ENCODE measurements at places on chromosomes 12 and 14.

- no peak for DNase-seq
Measured at GRCh38 chr12:113766131-113766878, 199.8 kb downstream of the RBM19 start.

DNA sequence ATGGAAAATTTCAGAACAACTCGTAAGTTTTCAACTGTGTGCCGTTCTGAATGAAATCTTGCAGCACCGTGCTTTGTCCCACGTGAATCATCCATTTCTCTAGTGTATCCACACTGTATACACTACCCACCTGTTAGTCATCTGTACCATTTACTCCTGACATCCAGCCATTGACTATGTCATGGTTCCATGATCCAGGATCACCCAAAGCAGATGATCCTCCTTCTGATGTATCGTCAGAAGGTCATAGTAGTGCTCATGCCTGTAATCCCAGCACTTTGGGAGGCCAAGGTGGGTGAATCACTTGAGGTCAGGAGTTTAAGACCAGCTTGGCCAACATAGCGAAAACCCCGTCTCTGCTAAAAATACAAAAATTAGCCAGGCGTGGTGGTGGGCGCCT lies 122.9 kb downstream of the PPHLN1 start:
- no peak for DNase-seq

DNA sequence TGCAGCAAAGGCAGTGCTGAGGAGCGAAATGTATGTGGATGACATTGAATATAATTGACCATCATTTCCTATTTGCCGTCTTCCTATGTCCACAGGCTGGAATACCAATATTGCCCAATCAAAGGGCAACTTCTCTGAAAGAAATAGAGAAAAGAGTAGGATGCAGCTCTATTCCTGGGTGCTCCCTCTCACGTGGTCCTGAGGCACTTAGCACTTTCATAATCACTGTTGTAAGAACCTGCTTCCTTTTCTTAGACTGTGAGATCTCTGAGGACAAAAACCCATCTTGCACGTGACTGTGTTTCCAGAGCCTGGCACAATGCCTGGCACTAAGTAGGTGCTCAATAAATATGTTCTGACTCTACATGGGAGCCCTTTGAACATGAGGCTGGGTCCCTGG lies 122.7 kb upstream of the CPM start:
- no peak for DNase-seq

GRCh38 chr12:104438134-104438533 lies 18.6 kb upstream of the CHST11 start:
- no peak for DNase-seq

GRCh38 chr14:80944861-80945617 lies 3.5 kb upstream of the CEP128 start:
- no peak for DNase-seq

GRCh38 chr12:12881151-12881909 lies 10.0 kb upstream of the GPRC5A start:
- no peak for DNase-seq

- DNase-seq, result peak; percentile 12
Measured at GRCh38 chr14:101019541-101019940, 116.0 kb upstream of the RTL1 start.

DNA sequence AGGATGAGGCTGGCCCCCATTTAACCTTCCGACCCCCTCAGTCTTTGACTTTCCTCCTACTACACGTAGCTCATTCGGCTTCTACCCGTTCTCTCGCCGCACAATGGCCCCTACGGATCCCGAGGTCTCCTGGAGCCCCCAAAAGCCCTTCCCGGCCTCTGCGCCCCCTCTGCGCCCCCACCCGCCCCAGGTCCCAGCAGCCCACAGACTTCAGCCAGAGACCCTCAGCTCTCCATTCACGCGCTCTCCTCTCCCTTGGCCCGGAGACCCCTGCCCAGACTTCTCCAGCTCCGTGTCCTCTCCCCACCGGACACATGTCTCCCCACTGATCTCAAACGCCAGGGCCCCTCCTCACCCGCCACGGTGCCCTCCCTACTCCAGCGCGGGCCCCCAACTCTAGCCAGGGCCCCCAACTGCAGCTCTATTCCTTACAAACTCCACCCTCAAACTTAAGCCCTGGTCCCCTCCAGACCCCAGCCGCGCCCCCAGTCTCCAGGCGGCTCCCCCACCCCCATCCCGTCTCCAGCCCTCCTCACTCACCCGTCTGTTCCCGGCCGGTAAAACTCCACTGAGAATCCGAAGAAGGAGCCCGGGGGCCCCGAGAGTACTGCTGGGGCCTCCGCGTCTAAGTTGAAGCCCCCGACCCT lies 502 bp downstream of the ITGA5 start:
- no peak for DNase-seq

DNA sequence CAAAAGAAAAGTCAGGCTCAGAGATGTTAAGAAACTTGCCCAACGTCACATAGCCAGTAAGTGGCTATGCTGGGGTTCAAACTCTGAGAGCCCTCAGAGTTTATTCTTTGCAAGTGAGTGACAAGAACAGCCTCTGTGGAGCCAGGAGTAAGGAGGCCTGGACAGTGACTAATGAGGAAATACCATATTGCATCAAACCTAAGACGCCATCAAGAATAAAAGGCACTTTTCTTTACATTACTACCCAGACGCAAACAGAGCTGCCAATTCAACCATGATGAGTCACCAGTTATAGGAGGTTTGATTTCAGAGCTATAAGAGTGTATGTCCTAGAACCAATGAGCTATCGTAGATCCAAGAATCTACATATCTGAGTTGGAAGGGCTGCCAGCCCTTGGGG lies 9.4 kb downstream of the TNFRSF1A start:
- DNase-seq, result no peak

- DNase-seq, result no peak
Measured at GRCh38 chr12:76117067-76117691, 32.7 kb upstream of the NAP1L1 start.

DNA sequence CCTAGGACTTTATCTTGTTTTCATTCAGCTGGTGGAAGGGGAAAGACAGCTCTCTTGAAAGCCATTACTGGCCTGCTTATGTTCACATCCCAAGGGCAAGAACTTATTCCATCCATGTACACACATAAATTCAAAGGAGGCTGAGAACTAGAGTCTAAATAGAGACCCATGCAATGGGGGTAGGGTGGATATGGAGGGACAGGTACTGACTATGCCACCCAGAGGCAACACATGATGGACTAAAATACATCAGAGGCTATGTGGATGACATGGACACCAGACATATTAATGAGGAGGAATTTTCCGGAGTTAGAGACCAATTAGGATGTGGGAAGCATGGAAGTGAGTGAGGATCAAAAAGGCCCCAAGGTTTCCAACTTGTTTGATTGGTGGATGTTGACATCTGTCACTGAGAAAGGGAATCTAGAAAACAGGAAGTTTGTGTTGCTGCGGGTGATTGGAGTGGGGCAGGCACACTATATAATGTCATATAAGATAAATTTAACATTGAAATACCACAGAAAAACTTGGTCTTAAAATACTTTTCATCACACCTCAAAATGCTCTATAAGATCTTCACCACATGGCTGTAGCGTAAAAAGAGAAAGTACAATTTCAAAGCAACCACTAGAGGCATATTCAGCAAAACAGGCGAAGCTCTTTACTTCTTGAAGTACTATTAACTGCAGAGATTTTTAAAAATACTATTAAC lies 130.4 kb downstream of the GRIP1 start:
- DNase-seq, result no peak

DNA sequence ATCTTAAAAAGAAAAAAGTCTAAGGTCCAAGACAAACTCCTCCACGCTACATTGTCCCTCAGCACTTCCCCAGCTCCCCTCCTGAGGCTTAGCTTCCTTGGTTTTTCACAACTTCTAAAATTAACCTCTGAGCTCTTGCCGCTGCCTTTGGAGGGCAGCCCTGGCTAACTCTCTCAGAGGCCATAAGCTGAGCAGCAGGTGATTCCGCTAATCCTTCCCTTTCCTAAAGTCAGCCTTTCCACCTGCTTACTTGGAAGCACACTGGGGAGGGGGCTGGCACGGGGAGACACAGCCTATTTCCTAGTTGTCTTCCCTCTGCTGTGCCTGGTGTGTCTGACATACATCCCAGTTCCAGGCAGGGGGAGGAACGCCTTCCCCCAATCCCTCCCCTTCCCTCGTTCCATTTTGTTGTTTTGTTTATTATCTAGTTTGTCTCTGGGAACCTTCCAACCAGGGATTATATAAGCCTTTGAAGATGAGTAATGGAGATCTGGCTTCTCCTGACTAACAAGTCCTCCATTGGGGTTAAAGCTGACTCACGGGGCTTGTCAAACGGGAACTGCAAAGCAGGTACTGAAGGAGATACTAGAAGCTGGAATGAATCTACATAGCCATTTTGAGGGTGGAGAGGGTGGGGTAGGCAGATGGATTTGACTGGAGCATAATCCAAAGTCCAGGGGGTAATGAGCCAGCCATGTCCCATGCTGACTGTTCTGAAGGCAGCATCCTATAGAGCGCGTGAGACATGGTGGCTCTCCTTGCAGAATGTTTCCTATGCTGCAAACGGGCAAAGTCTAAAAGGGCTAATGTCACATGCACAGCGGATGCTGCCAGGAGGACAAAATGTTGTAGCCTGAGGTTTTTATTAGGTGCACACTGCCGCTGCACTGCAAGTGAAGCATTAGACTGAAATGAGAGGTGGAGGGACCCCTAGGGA lies 230.8 kb downstream of the FOXN3 start:
- no peak for DNase-seq

- DNase-seq, result no peak
Measured at GRCh38 chr12:124403273-124403672, 108.4 kb downstream of the RFLNA start.

GRCh38 chr12:99435095-99435791 lies 212.3 kb upstream of the GARIN6 start:
- no peak for DNase-seq

- no peak for DNase-seq
Measured at GRCh38 chr12:107017042-107017441, 30.1 kb upstream of the MTERF2 start.

- no peak for DNase-seq
Measured at GRCh38 chr12:14395074-14395778, 29.7 kb downstream of the ATF7IP start.

DNA sequence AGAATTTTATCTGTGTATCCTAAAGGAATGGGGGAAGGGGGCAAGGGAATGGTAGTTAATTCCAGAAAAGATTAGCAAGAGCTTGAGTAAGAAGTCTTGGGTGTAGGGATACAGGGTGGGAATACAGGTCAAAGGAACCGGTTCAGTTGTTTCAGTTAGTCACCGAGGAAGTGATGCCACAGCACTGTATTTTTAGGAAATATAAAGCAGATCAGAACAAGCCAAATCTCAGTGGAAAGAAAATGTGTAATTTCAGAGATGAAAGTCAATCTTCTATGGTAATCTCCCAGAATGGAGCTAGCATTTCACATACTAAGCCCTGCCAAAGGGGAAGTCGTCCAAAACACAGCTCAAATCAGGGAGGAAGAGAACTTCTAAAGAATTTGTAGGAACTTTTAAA lies 4.7 kb upstream of the TUBA1C start:
- no peak for DNase-seq

GRCh38 chr14:37974421-37974820 lies 233.3 kb upstream of the SSTR1 start:
- DNase-seq, result no peak

GRCh38 chr14:28652782-28653181 lies 113.8 kb upstream of the FOXG1 start:
- no peak for DNase-seq

GRCh38 chr14:65506801-65507200 lies 94.3 kb downstream of the FUT8 start:
- no peak for DNase-seq

- no peak for DNase-seq
Measured at GRCh38 chr14:51295646-51296263, 55.7 kb downstream of the TMX1 start.

GRCh38 chr12:78095623-78096022 lies 264.9 kb downstream of the NAV3 start:
- no peak for DNase-seq

- no peak for DNase-seq
Measured at GRCh38 chr12:78829690-78830089, 34.9 kb upstream of the SYT1 start.

GRCh38 chr12:66244446-66244845 lies 55.4 kb downstream of the IRAK3 start:
- no peak for DNase-seq

DNA sequence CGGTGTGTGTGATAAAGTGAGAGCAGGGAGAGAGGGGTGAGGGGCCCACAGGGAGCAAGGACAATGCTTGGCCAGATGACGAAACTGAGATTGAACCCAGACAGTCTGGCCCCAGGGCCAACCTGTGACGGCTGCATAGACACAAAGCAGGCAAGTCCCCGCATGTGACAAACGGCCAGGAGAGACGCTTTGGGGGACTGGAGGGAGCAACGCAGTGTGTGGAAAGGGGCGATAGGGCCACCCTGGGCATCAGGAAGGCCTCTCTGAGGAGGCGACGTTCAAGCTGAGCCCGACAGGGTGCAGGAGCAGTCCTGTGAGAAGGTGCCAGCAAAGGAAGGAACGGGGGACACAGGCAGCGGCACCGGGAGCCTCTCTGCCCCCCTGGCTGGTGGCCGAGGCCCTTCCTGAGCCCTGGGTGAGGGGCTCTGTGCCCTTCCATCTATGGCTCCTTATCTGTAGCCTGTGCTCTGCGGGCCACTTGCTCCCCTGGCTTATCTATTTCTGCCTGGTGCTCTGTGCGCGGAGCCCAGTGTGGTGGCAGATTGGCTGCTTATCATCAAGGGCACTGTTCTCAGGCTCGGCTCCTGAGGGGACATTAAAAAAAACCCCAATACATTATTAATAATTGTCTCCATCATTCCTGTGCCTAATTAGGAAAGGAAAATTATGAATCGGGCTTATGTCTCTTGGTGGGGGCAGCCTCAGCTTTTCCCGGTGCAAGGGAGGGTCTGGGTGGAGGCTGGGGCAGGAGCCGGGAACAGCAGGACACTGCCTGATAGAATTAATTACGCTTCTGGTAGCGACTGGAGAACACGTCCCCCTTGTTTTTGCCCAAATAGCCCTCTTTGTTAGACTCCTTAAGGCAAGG lies 39.8 kb downstream of the PRIMA1 start:
- DNase-seq, result no peak

GRCh38 chr12:15632708-15633107 lies 156.5 kb downstream of the EPS8 start:
- no peak for DNase-seq
